ENCODE measurements at places on chromosomes 7 and 10.

DNA sequence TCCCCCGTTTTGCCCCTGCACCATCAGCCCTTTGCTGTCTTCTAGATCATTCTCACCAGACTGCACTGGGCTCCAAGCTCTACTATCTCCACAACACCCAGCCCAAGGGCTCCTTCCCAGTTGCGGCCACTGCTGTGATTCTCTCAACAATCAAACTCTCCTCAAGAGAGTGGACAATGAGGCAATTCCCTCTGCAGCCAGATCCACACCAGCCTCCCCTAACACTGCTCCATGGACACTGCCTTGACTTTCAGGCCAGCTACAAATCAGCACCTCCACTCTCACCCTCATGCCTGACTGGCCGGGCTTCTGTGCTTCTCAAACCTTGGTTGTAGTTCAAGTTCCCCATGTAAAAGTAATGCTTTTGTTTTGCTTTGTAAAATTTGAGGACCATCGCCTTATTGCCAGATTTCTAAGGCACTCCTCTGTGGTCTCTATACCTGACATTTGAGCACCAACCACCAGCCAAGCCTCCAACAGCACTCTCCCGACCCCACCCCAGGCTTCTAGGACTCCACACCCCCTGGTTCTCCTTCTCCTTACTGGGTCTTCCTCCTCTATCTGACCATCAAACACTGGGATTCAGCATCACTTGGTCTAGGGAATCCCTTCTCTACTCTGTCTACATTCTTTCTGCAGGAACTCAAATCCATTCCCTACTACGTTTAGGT, 45.4 kb downstream of the PPIF start:
- DNase-seq = no peak

GRCh38 chr7:137538361-137538762, 194.8 kb upstream of the PTN start:
- DNase-seq = no peak

- DNase-seq = no peak
These were observed 55.4 kb upstream of the KIAA1217 start for GRCh38 chr10:24153537-24153936.

GRCh38 chr7:139708541-139708940, 69.3 kb downstream of the HIPK2 start:
- DNase-seq = no peak

DNA sequence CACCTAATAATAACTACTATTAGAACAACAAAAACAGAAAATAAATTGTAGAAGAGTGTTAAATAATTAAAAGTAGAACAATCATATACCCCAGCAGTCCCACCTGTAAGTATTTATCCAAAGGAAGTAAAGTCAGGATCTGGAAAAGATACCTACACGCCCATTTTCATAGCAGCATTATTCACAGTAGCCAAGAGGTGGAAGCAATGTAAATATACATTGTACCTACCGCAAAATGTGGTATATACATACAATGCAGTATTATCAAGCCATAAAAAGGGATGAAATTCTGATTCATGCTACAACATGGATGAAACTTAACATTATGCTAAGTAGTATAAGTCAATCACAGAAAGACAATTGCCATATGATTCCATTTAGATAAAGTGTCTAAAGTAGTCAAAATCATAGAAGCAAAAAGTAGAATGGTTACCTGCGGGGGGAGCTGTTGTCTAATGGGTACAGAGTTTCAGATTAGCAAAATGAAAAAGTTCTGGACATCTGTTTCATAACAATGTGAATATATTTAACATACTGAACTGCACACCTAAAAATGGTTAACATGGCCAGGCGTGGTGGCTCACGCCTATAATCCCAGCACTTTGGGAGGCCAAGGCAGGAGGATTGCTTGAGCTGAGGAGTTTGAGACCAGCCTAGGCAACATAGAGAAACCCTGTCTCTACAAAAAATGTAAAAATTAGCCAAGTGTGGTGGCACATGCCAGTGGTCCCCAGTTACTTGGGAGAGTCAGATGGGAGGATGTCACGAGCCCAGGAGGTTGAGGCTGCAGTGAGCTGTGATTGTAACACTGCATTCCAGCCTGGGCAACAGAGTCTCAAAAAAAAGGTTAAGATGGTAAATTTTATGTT, 6.0 kb upstream of the TMED4 start:
- peak; percentile 58 for DNase-seq

Data from activated T-cell treated with anti-CD3 and anti-CD28 coated beads, Interleukin-2, amount 50 U/mL, for 48 hours (primary cell).